ENCODE measurements at places on chromosomes 13 and 19.

DNA sequence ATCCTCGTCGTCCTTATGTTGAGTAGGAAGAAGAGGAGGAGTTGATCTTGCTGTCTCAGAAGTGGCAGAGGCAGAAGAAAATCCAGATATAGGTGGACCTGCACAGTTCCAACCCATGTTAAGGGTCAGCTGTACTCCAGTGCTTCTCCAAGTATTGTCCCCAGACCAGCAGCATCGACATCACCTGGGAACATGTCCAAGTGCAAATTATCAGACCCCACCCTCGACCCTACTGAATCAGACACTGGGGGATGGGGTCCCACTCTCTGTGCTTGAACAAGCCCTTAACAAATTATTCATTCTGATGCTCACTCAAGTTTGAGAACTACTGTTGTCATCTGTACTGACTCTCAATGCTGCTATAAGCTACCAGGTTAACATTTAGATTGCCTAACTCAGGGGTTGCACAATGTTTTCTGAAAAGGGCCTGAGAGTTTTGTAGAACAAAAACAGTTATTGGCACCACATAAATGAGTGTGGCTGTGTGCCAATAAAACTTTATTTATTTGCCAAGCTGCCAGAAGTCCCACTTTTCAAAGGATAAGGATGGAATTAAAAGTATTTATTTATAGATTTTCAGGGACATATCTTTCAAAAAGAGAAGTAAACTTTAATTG is 226.7 kb upstream of the IPO5 start:
- no peak for DNase-seq

GRCh38 chr19:50723069-50723468 is at the start of gene CLEC11A:
TSS of gene CLEC11A (plus strand) at chr19:50723364. CDS start at chr19:50723526, 162 bp downstream.
- no peak for DNase-seq

DNA sequence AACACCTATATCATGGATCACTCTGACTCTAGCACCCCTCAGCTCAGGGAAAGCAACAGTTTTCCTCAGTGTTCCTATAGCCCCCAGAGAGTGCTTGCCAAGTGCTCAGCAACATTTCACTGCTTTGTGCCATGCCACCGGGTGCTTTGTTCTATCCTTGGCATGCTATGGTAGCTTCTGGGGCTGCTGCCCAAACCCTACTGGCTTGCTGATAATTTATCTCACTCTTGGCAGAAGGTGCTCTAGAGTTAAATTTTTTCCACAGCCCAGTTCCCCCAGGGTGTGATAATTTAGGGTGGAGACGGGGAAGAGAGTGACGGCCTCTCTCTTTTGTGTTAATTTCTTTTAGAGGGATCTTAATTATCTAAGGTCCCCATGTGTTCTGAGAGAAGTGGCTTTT is 12.6 kb upstream of the CSNK1A1L start:
- peak; percentile 34 for DNase-seq

DNA sequence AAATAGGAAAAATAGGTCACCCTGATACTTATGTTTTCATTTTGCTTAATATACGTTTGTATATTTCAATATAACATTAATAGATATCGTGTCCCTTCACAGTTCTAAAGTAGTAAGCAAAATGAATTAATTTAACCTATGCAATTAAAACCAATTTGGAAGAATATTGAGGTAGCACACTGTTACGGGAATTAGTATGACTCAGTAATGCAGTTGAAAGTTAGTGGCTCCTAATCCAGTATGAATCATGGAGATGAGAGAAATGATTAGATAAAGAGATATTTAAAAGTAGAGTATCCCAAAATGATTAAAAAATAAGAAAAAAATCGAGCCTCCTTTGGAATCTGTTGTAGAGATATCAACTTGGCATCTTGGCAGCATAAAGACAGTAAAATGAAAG is 177.0 kb upstream of the SLITRK6 start:
- DNase-seq, result no peak

GRCh38 chr13:95457294-95457693 is 95.2 kb upstream of the CLDN10 start:
- DNase-seq, result no peak

DNA sequence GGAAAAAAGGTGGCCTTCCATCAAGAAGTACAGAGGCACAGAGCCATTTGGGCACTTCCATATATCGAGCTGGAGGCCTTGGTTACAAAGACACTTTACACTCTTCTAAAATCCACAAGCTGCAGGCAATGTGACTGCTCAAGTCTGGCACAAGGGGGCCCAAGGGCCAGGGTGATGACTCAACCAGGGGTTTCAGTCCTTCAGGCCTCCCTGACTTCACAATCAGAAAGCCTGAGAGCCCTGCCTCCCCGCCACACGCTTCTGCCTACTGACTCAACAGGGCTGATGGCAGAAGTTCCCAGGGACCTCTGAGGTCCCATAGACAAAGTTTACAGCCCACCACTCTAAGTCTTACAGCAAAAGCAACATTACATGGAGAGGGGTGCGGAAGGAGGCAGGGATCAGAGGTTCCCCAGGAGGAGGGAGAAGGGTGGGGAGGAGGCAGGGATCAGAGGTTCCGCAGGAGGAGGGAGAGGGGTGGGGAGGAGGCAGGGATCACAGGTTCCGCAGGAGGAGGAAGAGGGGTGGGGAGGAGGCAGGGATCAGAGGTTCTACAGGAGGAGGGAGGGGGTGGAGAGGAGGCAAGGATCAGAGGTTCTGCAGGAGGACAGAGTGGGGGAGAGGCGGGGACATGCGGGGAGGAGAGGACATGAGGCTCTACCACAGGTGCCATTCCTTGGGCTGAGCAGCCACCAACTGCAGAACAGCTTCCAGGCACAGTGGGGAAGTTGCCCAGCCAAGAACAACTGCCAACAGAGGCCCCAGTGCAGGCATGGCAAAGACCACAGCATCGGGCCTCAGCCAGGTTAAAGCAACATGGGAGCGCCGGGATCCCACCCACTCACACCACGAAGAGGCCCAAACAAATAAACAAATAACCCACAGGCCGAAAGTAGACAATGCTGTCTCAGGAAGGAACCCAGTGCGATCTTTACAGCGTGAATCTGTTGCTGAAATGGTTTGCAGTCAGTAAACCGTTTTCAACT is 52.0 kb downstream of the SLC7A1 start:
- DNase-seq, result no peak

DNA sequence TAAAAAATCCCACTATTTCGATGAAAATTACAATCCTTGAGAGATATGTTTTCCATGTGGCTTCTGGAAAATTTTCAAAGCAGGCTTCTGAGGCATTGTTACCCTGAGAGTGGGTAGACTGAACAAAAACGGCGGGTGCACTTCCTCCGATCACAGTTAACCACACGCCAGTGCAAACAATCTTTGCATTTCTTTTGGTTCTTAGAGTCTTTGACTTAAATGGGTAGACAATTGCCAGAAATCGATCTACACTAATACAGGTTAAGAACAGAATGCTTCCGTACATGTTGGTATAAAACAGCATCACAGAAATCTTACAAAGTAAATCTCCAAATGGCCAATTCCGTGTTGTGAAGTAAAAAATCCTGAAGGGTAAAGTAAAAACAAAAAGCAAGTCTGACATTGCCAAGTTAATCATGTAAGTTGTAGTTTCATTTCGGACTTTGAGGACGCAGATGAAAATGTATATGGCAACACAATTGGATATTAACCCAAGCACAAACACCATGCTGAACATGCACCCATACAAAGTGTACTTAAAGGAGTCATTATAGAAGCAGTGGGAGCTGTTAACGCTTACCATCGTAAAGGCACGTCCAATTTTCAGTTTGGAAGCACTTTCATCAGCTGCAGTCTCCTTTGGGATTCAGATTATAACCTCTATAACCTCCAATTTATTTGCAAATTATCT is 927 bp downstream of the LPAR6 start:
- DNase-seq, result no peak

DNA sequence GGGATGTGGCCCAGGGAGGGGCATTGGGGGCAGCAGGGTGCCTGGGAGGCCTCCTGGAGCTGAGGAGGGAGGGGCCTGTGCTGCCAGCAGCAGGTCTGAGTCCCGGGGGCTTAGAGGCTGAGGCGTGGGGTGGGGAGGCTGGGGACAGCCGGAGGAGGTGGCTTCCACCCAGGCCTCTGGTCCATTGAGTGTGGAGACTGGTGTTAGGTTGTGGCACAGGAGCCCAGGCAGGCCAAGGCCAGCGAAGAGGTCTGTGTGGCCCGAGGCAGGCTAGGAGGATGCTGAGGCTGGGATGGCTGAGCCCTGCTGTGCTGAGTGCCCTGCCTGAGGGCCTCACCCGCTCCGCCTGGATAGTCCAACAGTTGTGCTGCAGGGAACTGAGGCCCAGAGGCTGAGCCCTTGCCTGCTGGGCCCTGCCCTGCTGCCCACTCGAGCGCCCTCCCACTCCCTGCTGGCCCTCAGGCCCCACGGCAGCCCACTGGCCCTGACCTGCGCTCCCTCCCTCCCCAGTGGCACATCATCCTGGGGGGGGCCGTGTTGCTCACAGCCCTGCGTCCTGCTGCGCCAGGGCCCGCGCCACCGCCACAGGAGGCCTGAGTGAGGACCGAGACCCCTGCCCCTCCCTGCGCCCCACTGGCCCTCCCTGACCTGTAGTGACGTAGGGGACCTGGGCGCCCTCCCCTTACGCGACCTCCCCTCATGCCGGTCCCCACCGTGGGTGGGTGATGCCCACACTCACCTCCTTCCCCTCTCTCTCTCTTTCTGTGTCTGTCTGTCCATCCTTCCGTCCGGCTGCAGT is 4.9 kb upstream of the GARIN5A start:
- DNase-seq, result no peak

DNA sequence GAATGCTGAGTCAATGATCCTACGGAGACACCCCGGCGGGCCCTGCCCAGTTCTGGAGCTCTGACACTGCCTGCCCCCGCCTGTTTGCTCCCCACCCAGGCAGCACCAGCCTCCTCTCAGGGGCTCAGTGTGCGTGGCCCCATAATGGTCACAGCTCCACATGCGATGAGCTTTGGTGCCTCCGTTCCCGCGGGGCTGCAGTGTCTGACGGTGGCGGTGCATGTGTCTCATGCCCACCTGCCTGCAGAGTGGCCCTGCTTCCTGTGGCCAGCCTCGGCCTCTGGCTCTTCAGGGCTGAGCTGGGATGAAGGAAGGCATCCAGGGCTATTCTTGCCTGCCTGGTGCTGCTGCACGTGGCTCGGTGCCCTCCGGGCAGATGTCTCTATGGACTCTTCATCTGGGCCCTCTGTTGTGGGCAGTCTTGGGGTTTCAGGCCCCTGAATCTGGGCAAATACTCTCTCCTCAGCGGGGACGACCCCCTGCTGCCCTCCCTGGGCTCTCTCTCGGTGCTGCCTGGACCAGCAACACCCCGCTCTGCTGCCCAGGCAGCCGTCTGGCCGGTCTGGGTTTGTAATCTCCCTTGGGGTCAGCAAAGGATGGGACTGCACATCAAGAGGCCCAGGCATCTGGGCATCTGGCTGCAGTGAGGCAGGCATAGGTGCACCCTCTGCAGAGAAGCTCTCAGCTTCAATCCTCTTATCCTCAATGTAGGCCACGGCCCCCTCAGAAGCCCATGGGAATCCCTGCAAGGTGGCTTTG is 19.3 kb upstream of the TMEM255B start:
- DNase-seq, result no peak

DNA sequence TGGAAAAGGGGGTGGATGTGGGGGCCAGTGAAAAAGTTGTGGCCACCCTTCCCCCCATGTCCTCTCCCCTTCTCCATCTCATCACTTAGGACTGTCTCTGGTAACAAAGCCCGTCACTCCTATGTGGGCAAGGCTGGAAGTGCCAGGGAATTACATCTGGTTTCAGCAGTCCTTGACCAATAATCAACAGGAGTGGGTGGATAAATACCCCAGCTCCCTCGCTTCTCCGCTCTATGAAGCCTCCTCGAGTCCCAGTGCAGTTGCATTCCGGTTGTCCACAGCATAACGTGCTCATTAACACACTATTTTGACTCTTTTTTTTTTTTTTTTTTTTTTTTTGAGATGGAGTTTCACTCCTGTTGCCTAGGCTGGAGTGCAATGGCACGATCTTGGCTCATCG is 31.5 kb downstream of the MYO1F start:
- DNase-seq, result no peak

- peak; percentile 75 for DNase-seq
Measured at GRCh38 chr13:53782488-53782961, 753.9 kb downstream of the OLFM4 start.

DNA sequence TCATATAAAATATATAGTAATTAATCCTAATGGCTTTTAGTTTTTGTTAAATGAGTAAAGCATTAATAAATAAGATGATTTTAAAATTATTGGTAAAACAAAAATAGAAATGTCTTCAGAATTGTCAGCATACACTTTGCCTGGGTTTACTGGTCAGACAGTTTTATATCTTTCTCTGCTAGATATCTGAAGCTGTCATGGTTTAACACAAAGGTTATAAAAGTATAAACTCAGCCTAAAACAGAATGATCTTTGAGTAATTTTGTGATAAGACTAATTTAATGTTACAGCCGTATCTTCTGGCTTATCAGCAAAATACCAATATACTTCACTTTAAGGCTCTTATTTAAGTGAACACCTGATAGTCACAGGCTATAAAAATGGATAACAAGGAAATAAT is 17.8 kb upstream of the NAA16 start:
- no peak for DNase-seq

GRCh38 chr19:45917421-45918091 is 3.0 kb upstream of the NANOS2 start:
- DNase-seq, result no peak

DNA sequence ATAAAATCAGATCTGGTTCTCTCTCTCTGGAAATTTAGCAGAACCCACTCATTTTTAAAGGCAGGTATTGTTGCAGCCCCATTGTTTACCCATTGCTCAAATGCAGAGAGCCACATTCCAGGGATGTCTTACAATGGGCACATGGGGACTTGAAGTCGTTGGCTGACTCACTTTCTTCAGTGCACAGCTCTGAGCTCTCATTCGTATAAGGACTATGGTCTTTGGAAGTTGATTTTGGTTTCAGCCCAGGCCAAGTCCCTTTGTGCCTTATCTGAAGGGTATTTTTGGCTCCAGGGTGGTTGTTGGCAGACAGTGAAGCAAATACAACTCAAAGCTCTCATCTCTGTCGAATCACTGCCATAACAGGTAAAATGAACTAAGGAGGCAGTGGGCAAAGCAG is 47.3 kb upstream of the CLDN10 start:
- no peak for DNase-seq

GRCh38 chr13:45545686-45546409 is 69.7 kb downstream of the ERICH6B start:
- no peak for DNase-seq

DNA sequence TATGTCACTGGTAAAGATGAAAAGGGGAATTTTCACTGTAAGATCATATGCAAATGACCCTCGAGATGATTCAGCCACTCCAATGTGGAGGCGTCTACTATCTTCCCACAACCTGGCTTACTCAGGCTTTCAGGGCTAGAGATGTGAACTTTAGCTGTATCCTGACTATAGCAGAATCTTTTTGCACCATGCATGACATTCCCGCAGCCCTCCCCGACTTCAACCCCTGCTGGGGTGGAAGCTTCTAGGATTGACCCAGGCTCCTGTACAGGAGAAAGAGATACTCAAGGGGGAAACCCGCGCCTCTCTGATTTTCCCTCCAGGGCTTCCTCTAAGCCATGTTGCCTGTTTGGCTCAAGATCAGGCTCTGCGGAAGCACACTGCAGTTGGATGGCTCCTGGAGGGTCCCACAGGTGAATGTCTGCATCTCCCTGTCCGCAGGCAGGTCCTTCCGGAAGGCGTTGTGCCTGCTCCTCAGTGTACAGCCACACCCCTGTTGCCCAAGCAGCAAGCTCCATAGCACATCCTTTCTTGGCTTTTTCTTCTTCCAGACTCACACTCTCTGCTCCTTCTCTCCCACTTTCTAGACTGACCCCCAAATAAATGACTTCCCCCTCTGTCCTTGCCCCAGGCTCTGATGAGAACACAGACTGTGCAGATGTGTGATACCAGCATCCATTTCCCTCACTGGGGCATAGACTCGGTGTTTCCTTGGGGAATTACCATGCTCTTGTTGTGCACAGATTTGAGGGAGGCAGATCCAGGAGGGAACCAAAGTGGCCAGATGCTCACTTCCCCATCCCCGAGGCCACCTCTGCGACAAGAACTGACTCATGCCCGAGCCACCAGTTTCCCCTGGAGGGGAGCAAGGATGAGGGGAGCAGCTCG is 29.1 kb upstream of the POP4 start:
- DNase-seq, result no peak

Measured in DMS79 treated with DMSO at 0.1 percent for 48 hours (cell line).